Fibroblast of the aortic adventitia (primary cell): ENCODE measurements at places on chromosomes 16 and 17. TPM values are rescaled to one million over a fixed set of nuclear protein-coding genes. Genes with fewer than 3 reads are reported as not detected.

DNA sequence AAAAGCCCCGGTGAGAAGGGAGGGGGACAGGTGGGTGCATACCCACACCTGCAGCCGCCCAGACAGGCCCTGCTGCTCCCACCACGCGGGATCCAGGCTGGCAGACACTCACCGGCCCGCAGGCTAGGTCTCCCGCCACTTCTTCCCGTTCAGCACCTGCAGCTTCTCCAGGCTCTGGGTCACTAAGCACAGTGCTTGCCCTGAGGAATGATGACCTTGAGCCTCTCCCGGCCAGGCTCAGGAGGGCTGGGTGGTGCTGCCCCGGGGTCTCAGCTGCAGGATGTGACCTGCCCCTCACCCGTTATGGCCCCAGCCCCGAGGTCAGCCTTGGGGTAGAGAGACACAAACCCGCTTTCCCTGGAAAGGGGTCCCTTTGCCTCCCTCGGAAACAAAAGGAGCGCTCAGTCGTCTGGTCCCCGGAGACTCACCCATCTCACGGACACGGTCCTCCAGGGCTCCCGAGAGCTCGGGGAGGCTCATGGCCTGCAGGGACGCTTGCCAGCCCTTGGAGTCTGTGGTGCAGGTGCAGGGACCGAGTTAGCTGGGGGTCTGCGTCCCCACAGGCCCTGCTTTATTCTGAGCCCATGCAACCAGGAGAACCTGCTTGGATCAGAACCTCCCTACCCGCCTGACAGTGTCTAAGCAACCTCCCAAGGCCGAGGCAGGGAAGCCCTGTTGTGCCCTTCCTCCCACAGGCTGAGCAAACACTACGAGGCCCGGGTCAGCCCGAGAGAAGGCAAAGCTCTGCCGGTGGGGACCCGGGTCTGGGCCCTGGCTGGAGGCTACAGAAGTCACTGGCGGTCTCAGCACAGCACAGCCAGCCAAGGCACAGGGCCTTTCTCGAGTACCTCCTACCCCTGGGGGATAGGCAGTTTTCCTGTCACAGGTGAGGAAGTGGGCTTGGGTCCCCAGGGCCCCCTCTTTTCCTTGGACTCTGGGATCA, 3.8 kb downstream of the NUDT16L1 start:
- DNase-seq = no peak

GRCh38 chr16:31080035-31080629, 5.9 kb downstream of the ZNF646 start:
- DNase-seq = no peak

GRCh38 chr17:16878606-16879005, 93.3 kb downstream of the TNFRSF13B start:
- no peak for DNase-seq

DNA sequence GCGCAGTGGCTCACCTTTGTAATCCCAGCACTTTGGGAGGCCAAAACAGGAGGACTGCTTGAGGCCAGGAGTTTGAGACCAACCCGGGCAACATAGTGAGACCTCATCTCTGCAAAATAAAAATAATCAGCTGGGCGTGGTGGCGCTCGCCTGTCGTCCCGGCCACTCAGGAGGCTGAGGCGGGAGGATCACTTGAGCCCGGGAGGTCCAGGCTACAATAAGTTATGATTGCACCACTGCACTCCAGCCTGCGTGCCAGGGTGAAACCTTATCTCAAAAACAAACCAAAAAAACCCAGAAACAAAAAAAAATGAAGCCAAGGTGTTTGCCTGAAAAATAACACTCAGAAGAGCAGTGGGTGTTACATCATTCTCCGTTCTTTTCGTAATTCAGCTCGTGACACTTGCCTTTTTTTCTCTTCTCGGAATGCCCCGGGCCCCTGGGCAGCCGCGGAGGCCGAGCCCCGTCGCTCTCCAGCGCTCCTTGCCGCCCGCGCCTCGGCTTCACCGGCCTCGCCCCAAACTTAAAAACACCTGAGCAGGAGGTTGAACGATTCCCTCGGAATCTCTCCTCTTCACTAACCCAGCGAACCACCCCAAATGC, 17.0 kb downstream of the PRCD start:
- peak; percentile 81 for DNase-seq

GRCh38 chr17:142876-143784, 5.8 kb downstream of the SCGB1C2 start:
- DNase-seq = no peak

The TXNDC17 gene
- 57.5 and 162 TPM in 2 replicates for total RNA-seq

The CARD14 gene
- 0.09 TPM in 1 of 2 replicates, not detected in the other for total RNA-seq
